H1 (cell line): ENCODE measurements at places on chromosomes 6 and 20. TPM values are rescaled to one million over a fixed set of nuclear protein-coding genes. Genes with fewer than 3 reads are reported as not detected.

DNA sequence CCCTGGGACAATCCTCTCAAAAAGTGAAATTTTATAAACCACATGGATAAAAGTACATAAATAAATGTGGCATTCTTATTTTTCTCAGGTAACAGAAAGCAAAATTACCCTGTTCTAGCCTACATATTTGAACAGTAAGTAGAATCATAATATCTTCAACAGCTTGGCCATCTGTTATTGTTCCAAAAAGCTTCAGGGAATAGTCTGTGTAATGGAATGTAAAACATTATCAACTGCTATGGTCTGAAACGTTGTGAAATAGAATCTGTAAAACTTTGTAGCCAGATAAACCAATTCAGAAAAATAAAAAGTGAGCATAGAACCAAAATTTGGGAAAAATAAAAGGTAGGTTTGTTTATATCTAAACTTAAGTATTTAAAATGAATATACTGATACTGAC lies 114.7 kb downstream of the THEMIS start:
- no peaks in the 10 kb centered on the region for H3K36me3 ChIP-seq
- H3K4me1 ChIP-seq: no peaks in the 10 kb centered on the region
- no peak overlapping the region for H3K27ac ChIP-seq
- no peaks in the 10 kb centered on the region for H3K27me3 ChIP-seq
- no peak for DNase-seq

- no peaks in the 10 kb centered on the region for H3K4me1 ChIP-seq
- no peaks in the 10 kb centered on the region for H3K36me3 ChIP-seq
- DNase-seq: no peak
- H3K4me3 ChIP-seq: no peak overlapping the region
Measured at GRCh38 chr6:166477647-166478365, 95.1 kb upstream of the MPC1 start.

SCRT2 gene
- 0.27 and 0.34 TPM in 2 replicates for total RNA-seq

DNA sequence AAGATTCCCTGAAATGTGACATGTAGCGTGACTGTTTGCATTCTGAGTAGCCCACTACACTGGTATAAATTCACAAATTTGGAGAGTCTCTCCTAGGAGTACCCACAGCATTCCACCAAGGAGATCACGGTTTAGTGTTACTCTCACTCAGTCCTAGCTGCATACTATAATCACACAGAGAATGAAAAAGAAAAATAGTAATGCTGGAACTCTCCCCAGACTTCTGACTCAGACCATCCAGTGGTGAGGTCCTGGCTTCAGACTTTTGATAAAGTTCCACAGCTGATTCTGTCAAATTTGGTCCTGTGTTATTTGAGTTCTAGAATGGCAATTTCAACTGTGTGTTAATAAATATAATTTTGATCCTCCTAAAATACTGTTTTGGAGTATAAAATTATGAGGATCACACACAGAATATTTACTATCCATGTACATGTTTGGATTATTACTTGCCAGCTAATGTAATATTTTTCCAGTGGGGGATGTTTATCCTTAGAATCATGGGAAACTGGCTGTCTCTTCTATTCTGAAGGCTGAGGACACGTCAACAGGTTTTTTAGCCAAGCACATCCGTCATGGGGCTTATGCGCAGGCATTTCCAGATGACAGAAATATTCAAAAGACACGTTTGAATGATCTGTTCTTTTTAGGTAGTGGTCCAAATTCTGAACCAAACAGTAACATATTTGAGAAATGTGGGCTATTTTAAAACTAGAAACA lies 5.1 kb upstream of the KIAA0408 start:
- H3K27ac ChIP-seq: no peak overlapping the region
- no peaks in the 10 kb centered on the region for H3K27me3 ChIP-seq
- H3K36me3 ChIP-seq: no peaks in the 10 kb centered on the region
- H3K4me1 ChIP-seq: no peaks in the 10 kb centered on the region

- H3K27me3 ChIP-seq: peaks cover 100% of the 10 kb centered on the region
- peaks cover 24% of the 10 kb centered on the region for H3K4me1 ChIP-seq
- no peaks in the 10 kb centered on the region for H3K36me3 ChIP-seq
- no peak within 1 kb of the TSS for H3K27ac ChIP-seq
- peak within 1 kb of the TSS; percentile 59 for H3K4me3 ChIP-seq
- no peak for DNase-seq
Measured at GRCh38 chr20:38723848-38724625, at the start of gene SLC32A1. SLC32A1 (plus strand) TSS chr20:38724486; CDS start chr20:38724725, 239 bp downstream.

- no peaks in the 10 kb centered on the region for H3K27me3 ChIP-seq
- no peak overlapping the region for H3K27ac ChIP-seq
- DNase-seq: no peak
- peaks cover 14% of the 10 kb centered on the region for H3K4me1 ChIP-seq
Measured at GRCh38 chr6:12335131-12335527, 45.0 kb downstream of the EDN1 start.

PTPRT gene
- total RNA-seq: 1.8 and 2.1 TPM in 2 replicates

DNA sequence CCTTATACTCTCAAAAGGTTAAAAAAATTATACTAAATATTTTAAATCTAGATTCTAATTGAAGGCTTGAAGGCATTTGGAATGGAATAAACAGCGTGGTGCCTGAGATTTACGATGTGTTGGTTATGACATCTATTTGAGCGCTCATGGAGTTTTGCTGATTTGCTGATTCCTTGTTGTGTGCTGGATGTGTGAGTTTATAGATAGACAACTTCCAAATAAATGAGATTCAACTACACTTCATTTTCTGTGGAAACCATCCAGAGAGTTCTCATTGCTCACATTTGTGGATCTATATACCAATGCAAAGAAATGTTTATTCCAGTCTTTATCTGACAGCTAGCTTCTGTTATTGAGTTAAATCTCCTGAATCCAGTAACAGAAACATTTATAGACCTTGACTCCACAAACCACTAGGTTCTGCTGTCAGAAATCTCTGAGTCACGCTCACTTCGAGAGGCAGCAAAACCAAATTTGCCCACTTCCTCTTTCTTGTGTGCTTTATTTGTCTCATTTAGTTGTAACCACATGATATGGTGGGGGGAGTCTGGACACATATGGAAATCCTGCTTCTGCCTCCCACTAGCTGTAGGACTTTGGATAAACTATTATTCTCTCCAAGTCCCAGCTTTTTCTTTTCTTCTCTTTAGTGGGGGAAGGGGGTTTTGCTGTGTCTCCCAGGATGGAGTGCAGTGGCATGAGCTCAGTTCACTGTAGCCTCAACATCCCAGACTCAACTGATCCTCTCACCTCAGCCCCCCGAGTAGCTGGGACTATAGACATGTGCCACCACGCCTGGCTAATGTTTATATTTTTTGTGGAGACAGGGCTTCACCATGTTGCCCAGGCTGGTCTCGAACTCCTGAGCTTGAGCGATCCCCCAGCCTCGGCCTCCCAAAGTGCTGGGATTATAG lies 54.5 kb downstream of the IPCEF1 start:
- no peak overlapping the region for H3K27ac ChIP-seq
- H3K4me1 ChIP-seq: no peaks in the 10 kb centered on the region
- H3K4me3 ChIP-seq: no peak overlapping the region
- no peaks in the 10 kb centered on the region for H3K36me3 ChIP-seq
